Tongue (tissue), 3 donors: ENCODE measurements at places on chromosomes 11 and 22. TPM values are rescaled to one million over a fixed set of nuclear protein-coding genes. Genes with fewer than 3 reads are reported as not detected.

GRCh38 chr22:23894710-23895598 lies 771 bp downstream of the MIF start:
- DNase-seq, result peak; percentile 81

DNA sequence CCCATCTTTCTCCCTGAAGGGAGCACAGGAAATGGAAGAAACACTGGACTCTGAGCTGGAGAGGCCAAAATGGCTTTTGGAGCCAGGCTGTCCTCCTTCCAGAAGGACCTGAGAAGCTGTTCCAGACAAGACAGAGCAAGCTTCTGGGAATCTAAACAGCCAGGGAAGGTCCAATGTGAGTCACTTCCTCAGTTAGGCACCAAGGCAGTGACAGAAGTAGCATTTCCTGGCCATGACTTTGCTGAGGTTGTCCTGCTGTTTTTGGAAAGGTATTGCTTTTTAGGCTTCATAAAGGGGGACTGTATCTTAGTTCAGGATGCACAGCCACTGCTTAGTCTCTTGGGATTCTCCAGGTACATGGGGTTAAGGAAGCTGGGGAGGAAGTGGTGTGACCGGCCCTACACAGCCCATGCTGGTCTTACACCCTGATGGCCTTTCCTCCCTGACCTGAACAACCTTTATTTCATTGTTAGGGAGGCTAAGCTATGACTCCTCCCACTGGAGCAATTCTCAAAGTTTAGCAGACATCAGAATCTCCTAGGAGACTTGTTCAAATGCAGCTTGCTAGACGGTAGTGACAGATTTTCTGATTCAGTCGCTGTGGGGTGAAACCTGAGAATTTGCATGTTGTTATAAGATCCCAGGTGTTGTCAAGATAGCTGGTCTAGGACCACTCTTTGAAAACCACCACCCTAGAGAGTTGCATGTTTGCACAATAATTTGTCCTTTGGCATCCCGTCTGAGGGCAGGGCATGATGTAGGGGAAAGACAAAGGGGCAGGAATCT lies 6.8 kb upstream of the INSC start:
- no peak for DNase-seq

Gene SHISA8
- total RNA-seq, result not detected

DNA sequence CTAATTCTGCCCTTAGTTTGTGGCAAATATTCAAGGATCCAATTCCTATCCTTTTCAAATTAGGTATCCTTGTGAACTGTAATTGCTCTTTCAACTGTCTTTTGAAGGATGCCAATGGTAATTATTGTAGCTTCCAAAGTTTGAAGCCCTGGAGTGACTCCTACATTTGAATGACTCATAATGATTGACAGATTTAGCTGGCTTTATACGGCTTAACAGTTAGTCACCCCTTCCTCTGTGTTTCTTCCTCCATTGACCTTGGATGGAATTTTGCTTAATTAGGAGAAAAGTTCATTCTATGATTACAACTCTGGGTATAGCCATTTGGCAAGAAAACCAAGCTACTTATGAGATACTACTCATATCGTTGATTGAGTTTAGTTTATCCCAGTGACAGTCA lies 639.3 kb upstream of the KIRREL3 start:
- DNase-seq, result no peak

DNA sequence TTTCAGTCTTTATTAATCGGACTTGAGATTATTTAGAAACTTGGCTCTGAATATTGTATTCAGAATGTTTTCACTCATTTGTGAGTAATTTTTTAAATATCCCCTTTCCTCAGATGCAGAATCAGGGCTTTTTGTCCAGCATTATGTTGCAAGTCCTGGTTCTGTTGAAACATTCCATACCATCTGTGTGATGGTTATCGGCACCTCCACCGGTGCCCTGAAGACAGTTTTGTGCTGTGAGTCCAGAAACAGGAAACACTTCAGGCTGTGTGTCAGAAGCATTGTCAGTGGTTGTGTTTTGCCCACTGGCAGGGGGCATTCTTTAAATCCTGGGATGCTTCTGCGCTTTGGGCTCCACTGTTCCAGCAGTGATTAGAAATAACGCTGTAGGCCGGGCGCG lies 20.4 kb downstream of the CDPF1 start:
- no peak for DNase-seq

Gene FREY1
- not detected for total RNA-seq

DNA sequence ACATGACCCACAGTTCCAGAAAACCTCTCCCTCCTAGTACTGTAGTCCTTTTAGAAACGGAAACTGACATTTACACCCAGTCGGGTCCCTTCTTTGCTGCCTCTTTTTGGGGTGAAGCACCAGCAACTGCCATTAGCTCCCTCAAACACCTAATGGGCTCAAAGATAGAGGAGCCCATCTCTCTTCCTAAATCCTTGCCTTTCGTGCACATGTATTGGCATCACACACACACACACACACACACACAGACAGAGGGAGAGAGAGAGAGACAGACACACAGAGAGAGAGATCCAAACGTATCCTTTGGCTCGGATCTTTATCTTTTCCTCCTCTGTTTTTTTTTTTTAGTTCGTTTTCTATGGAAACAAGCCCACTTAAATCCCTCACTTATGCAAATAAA lies 716 bp downstream of the GRM5 start:
- DNase-seq, result no peak

Gene TEX54
- not detected for total RNA-seq

DNA sequence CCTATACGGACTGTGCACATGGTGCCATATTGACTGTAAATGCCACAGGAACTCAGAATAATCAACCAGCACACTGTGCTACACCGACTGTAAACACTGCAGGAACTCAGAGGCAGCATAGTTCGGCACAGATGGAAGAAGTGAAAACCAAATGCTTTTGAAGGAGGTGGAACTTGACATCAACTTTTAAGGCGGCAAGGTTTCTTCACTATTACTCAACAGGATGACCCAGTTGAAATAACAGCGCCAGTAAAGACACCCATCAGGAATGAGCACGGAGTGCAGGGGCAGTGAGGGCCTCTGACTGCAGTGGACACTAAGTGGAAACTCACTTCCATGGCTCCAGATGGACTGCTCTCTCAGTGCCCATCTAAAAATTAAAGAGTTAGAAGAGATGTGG lies 15.7 kb downstream of the TESMIN start:
- DNase-seq, result no peak

Gene BCR
- 34.7 TPM for total RNA-seq

Gene SPTBN2
- total RNA-seq, result 20.9 TPM

Gene NOX4
- 2.7 TPM for total RNA-seq

Gene SERHL2
- 1.6 TPM for total RNA-seq
